ENCODE measurements at places on chromosomes 4 and X.

GRCh38 chr4:138609943-138610350 is 367.8 kb upstream of the SLC7A11 start:
- peak; percentile 32 for DNase-seq

DNA sequence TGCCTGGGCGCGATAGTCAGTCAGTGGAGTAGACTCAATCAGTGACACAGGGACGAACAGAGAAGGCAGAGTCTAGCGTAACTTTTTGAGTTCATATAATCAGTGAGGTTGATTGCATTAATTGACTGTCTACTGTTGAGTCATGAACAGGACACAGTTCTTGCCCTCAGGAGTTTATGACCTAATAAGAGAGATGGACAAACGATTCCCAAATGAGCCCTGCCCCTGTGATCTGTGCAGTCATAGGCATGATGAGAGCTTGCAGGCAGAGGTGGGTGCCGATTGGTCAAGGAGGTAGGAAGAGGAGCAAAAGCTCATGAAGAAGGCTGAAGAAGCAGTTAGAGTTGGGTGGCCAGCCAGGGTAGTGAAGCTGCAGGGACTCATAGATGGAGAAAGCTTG is 57.1 kb downstream of the ADD1 start:
- DNase-seq = no peak

DNA sequence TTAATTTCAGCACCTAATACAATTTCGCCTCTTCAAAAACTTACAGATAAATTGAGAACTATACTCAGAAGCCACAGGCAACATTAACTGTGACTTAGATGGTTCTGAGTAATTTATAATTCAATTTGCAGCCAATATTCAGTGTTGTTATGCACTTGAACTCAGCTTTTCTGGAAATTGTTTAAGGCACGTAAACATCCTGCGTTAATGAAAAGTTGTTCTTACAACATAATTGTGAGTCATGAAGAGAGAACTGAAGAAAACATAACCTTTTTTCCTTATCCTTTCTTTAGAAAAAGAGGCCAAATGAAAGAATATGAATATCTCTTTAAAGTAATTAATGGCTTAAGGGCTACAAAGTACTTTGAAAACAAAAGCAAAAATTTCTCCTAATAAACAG is 16.6 kb upstream of the H2AZ1 start:
- no peak for DNase-seq

GRCh38 chr4:55127053-55127452 is 1.7 kb upstream of the KDR start:
- no peak for DNase-seq

DNA sequence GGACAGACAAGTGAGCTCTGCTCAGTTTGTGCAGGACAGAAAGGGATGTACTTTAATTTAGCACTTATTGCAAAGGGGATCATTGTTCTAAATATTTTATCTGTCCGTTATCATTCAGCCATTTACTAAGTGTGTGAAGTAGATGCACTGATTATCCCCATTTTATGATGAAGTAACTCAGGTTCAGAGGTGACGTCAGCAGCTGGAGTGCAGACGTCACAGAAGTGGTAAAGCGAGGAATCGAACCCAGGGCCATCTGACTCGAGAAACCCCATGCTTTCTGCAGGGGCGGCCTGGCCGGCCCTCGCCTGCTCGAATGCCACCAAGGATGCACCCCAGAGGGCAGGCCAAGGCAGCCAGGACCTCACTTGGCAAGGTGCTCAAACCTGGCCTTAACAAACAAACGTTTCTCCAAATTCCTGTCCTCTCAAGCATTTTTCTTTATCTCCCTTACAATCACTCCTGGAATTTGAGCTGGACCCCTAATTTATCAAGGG is 75.0 kb downstream of the DCTD start:
- DNase-seq = no peak

DNA sequence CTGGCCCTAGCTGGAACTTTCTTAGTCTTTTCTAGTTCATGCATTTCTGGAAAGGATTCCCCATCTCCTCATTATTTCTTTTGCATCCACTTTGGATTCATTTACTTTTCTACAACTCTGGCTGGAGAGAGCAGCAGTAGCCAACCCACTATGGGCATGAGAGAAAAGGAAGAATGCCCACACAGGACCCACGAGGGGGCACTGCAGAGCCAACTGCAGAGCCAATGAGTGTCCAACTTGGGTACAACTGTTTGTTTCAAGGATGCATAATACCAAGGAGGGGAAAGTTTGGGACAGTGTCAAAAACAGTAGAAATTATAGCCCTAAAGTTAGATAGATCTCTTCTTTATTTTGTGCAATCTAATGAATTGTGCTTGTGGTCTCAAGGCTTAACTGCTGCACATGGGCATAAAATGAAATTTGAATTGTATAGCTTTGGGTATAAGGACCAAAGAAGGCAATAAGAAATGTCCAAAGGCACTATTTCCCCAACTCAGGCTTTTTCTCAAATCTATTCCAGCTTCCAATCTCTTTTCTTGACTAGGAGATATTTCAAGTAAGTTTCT is 230.6 kb downstream of the NSUN7 start:
- DNase-seq = no peak

GRCh38 chr4:145199051-145199716 is 18.8 kb upstream of the OTUD4 start:
- no peak for DNase-seq

DNA sequence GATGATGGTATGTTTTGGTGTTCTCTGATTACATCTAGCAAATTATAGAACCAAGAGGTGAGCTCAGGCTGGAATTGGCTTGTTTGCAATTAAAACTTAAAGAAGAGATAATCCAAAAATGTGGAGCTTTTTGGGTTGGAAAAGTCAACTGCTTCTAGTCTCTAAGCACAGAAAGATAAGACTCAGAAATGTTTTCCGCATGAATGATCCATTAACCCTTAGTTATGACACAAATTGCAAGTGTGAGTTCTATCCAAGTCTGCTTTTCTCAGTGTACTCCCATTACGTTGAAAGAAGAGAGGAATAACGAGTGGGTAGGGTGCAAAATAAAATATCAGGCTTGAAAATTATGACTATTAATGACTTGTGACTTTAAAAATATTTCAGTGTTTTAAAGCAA is 38.5 kb downstream of the HPGD start:
- no peak for DNase-seq

- DNase-seq = no peak
These were observed 37.8 kb downstream of the NELFA start for GRCh38 chr4:1970926-1971325.

- DNase-seq = no peak
These were observed 37.3 kb upstream of the NMU start for GRCh38 chr4:55673424-55673823.

DNA sequence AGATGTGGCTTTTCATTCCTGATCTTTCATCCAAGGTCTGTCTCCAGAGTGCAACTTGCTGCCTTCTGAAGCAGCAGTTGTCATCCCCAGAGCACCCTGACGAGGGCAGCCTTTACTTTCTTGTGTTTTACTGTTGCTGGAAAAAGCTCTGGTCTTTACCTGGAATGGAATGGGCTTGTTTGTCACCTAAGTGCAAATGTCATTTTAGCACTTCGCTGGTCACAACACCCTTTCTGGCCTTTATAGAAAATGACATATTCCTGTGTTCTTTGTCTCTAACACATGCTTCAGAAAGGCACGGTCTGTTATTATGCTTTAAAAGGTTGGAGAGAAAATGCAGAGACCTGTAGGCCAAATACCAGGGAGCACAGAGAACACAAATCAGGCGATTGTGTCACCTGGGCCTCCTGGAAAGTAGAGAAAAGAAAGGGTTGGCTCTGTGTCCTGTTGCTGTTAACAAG is 332.7 kb upstream of the IGFBP7 start:
- peak; percentile 30 for DNase-seq

DNA sequence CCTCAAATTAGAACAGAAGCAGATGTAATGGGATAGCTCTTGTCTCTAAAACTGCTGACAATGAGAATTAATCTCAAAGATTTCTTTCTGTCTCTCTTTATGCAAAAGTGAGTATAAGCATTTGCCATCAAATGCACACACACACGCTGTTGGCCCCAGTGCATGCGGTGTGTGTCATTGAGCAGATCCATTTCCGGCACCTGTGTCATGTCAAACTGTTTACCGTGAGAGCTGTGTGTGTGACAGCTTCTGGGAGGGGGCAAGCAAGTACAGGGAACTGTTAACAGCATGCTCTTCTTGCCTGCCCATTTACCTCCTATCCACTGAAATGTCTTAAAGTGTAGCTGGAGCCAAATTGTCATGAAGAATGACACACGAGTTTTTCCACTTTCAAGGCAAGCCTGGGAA is 297.9 kb upstream of the FAT4 start:
- no peak for DNase-seq

GRCh38 chr4:174120446-174121295 is 162.8 kb downstream of the FBXO8 start:
- DNase-seq = peak; percentile 42

DNA sequence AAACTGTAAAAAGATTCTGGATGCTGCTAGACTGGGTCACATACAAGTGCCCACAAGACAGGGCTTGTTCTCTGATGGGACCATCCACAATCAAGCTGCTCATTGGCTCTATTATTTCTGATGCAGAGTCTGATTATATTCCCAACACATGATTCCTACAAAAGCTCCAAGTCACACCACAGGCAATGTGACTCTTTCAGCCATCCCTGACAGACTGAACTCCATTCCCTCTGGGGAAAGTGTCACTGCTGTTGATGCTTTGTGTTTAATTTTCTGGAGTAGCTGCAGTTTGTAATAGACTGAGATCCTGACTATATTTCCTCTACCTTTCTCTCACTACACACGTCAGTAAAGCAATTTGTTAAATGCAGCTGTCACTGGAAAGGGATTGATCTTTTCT is 55.4 kb upstream of the BCLAF3 start:
- no peak for DNase-seq

DNA sequence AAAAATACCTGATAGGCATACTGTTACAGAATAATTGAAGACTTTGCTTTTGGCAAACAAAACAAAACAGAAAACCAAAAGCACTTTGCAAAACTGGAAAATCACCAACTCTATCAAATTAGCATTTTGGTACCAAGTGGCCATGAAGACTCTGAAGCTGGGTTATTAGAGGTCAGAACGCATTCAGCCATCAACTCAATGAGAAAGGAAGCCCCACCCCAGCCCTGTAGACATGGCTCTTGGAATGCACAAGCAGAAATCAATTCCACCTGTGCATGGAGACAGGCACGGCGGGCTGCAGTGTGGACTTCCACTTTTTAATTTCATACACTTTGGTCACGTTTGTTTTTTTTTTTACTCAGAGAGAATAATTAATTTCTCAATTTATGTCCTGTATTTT is 93.6 kb upstream of the DHX15 start:
- DNase-seq = no peak

DNA sequence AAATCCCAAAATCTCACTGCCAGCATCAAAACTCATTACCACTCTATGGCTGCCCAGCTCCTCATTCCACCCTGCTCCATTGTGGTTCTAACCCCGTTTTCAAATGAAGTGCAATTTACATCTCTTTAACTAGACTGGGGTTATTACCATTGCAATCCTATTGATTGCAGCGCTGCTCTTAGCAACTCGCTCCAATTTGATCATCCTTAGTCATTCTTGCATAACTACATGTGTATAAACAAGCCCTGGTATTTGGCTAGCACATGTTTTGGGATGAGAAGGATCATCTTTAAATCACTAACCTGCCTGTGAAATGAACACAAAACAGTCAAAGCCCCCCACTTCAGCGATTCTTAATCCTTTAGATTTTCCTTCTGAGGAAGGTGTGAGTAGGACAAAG is 340.1 kb upstream of the PPARGC1A start:
- DNase-seq = no peak

- no peak for DNase-seq
These were observed 57.7 kb downstream of the TBL1X start for GRCh38 chrX:9522378-9523155.

DNA sequence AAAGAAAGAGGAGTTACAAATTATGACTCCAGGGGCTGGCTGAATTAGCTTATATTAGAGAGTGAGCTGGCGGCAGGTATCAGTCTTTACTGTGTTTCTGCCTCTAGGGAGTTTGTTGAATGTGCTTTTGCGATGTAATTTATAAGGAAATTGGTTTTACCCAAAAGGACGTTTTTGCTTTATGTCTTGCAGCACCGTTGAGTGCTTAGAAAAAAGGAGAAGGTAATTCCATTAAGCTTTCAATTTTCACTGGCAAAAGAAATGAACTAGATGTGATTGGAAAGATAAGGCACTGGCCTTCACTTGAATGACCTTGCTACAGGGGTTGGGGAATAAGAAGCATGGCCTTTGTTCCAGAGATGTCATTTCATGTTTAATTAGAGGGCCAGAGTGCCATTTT is 74.9 kb upstream of the CBR4 start:
- no peak for DNase-seq

DNA sequence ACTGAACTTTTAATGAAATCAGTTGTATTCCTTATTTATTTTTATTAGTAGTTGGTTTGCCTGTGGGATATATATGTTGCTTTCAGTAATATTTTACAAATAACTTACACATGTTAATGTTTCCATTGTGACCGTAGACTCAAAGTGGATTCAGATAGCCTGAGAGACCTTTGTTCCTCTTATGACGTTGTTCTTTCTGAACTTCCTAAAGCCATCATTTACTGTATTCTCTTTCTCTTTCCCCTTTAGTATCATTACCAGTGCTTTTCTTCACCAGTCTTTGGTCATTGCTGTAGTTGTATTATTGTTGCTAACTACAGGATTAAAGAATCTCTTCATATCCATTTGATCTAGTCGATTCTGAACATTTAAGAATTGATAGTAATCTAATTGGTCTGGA is 4.3 kb downstream of the STIM2 start:
- DNase-seq = no peak

DNA sequence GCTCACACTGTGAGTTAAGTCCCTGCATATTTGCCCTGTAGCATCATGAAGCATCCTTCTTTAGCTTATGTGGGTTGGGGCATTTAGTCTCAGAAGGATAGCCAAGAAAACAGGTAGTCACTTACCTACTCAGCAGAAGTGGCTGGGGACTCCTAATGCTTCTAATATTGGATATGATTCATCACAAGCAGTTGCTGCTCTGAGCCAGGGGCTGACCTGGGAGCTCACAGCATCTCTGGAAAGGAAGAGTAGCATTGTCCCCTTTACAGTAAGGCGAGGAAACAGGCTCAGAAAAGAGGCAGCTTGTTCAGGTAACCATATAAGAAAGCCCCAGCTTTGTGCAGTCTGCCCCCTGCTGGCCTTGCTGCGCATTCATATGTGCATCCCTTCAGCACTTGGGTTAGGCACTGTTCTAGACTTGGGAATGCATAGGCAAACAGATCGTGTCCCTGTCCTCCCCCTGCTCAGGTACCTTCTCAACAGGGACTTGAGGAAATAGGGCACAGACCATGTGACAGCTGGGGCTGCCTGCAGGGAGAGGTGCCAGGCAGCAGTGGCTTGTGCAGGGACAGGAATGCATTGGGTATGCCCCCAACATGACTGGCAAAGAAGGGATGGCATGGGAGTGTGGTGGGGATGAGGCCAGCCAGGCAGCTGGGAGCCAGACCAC is 35.7 kb upstream of the TBC1D14 start:
- peak; percentile 75 for DNase-seq

- no peak for DNase-seq
These were observed 174.0 kb downstream of the SOWAHB start for GRCh38 chr4:76723924-76724323.

GRCh38 chr4:112938461-112939058 is 110.9 kb upstream of the ANK2 start:
- DNase-seq = peak; percentile 46

GRCh38 chr4:77473509-77473908 is 132.1 kb upstream of the CXCL13 start:
- peak; percentile 38 for DNase-seq

GRCh38 chr4:25481648-25482047 is 104.6 kb downstream of the ANAPC4 start:
- DNase-seq = no peak
